A549 treated with AZD2906 at 1 μM for 4 hours (cell line): ENCODE measurements at places on chromosomes 6 and 20. TPM values are rescaled to one million over a fixed set of nuclear protein-coding genes. Genes with fewer than 3 reads are reported as not detected.

Gene MCHR2
- total RNA-seq = not detected in 5 replicates

Gene PKHD1
- total RNA-seq = not detected in 5 replicates

Gene RBM24
- total RNA-seq = 4.7 to 6.0 TPM (median 5.3 TPM) in 5 replicates

Gene ABT1
- 12.4 to 13.8 TPM (median 13.7 TPM) in 5 replicates for total RNA-seq

Gene ELOVL4
- 1.4 to 1.7 TPM (median 1.6 TPM) in 5 replicates for total RNA-seq

Gene HLA-C
- total RNA-seq = 47.6 to 56.8 TPM (median 53.0 TPM) in 5 replicates

Gene ADGB
- not detected in 5 replicates for total RNA-seq

Gene TMEM244
- not detected in 5 replicates for total RNA-seq

Gene FOXC1
- total RNA-seq = 4.8 to 6.9 TPM (median 6.4 TPM) in 5 replicates

Gene PROKR2
- not detected in 5 replicates for total RNA-seq

Gene IL20RA
- total RNA-seq = 0.06 to 0.14 TPM in 2 of 5 replicates, not detected in the others

Gene TOX2
- 11.6 to 15.6 TPM (median 13.8 TPM) in 5 replicates for total RNA-seq

Gene CASS4
- 0.03 to 0.09 TPM (median 0.03 TPM) in 3 of 5 replicates, not detected in the others for total RNA-seq

Gene SAMD10
- total RNA-seq = 0.05 TPM in 1 of 5 replicates, not detected in the others

Gene RPS10
- total RNA-seq = 1,967 to 2,217 TPM (median 2,066 TPM) in 5 replicates

Gene RAET1E
- total RNA-seq = 1.6 to 3.6 TPM (median 2.8 TPM) in 5 replicates

Gene GPR63
- 0.33 to 0.50 TPM (median 0.34 TPM) in 5 replicates for total RNA-seq

Gene MRPS18A
- total RNA-seq = 47.1 to 51.8 TPM (median 50.0 TPM) in 5 replicates

Gene NOP56
- total RNA-seq = 500 to 612 TPM (median 561 TPM) in 5 replicates

Gene SMPD2
- 13.3 to 15.8 TPM (median 14.5 TPM) in 5 replicates for total RNA-seq

Gene TRIM10
- 0.01 TPM in 1 of 5 replicates, not detected in the others for total RNA-seq

Gene EYA2
- total RNA-seq = 1.8 to 2.6 TPM (median 2.3 TPM) in 5 replicates

Gene SIRPD
- not detected in 5 replicates for total RNA-seq

Gene CCN5
- total RNA-seq = 30.3 to 44.0 TPM (median 31.4 TPM) in 5 replicates

Gene DEFB124
- total RNA-seq = 0.42 TPM in 1 of 5 replicates, not detected in the others

Gene FAM217A
- total RNA-seq = not detected in 5 replicates

Gene PRPH2
- total RNA-seq = not detected in 5 replicates

Gene TCF21
- total RNA-seq = 0.02 to 0.08 TPM (median 0.05 TPM) in 5 replicates

Gene DNAH8
- total RNA-seq = not detected in 5 replicates

Gene ATP6V1G2
- 0.62 to 1.1 TPM (median 0.93 TPM) in 5 replicates for total RNA-seq

Gene HDGFL1
- total RNA-seq = not detected in 5 replicates

Gene TBPL1
- total RNA-seq = 19.9 to 25.0 TPM (median 22.9 TPM) in 5 replicates

Gene OOEP
- not detected in 5 replicates for total RNA-seq
